NCI-H1105 (cell line): ENCODE measurements at places on chromosomes 7 and 10.

- DNase-seq, result no peak
Measured at GRCh38 chr10:35369049-35369611, 32.8 kb downstream of the CCNY start.

DNA sequence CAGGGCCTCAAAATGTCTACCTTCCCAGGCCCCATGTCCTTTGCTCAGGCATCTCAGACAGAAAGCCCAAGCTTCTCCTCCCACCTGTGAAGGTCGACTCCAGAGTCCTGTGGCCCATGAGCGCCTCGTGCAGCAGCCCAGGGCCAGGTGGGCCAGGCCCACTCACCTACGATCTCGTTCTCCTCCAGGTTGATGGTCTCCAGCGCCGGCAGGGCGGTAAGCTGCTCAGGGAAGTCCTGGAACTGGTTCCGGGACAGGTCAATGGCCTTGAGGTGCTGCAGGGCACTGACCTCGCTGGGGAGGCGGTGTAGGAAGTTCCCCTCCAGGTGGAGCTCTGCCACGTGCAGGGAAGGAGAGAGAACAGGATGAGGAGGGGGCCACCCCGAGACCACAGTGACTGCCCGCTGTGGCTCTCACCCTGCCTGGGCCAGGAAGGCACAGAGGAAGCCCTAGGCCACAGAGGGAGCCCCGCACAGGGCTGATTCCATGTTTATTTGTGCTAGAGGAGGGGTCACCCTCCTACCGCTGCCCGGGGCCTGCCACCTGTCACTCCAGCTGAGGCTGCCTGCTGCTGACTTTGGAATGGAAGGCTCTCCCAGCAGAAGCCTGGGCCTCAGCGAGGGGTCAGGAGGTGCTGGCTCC, 40.0 kb upstream of the NPFFR1 start:
- DNase-seq, result no peak

- DNase-seq, result no peak
Measured at GRCh38 chr10:107444443-107444842, 279.9 kb upstream of the SORCS1 start.

DNA sequence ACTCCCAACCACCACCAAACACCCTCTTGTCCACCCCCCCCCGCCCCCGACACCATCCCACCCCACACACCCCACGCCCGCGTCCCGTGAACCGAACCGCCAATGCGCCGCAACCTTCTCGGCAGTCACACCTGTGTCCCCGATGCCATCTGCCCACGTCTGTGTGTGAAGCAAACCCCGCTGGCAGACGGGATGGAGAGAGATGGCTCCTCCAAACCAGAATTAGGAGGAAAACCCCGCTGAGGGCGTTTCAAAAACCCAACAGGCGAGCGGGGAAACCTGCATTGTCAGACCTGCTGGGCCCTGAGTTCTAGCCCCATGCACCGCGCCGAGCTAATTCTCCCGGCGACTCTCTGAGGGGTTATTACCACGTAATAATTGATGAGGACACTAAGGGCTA, 28.6 kb upstream of the KCNK18 start:
- no peak for DNase-seq

DNA sequence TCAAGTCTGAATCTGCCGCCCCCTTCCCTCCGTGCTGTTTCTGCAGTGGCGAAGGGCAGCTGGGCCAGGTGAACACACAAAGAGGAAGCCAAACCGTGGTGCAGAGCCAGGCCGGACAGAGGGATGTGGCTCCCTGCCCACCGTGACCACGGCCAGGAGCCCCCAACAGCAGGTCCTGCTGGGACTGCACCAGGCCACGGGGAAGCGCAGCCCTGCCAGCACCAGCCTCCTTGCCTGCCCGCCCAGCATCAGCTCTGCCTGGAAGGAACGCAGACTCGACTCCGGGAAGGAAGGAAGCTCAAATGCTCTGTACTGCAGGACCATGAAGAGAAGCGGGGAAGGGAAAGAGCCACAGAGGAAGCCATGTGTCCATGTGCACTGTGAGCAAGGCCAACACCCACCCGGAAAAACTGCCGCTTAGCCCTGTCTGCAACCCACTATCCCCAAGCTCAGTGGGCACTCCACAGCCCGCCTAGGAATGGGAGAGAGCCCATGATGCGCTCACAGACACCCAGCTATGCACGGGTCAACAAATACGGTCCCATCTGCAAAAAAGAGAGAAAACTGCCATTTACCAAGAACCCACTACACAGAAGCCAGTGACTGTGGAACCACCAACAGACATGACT, 19.0 kb downstream of the GPER1 start:
- DNase-seq, result no peak

DNA sequence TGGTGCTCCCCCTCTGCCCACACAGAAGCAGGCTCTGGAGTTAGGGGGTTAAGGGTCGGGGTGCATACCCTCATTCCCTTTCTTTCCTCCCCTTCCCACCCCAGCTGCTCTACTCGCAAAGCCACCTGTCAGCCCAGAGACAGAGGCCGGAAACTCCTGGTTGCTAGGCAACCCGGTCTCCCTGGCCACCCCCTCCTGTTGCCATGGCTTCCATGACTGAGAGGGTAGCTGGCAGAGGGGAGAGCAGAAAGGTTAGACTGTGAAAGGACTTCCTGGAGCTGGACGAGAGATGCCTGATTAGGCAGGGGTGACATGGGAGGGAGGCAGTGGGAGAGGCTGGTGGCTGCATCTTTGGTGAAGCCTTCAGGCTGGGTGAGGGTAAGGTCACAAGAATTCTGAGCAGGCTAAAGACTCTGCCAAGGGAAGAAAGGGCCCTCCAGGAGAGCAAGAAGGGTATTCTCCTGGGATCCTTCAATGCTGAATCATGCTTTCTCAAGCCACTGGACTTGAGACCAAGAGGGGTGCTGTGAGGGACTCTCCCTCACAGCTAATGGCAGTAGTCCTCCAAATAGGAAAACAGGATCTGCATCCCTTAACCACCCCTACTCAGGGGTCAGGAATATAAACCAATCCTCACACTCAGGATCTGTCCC, 5.4 kb downstream of the PSD start:
- DNase-seq, result peak; percentile 74

- no peak for DNase-seq
Measured at GRCh38 chr10:62250594-62251198, 17.9 kb downstream of the RTKN2 start.

DNA sequence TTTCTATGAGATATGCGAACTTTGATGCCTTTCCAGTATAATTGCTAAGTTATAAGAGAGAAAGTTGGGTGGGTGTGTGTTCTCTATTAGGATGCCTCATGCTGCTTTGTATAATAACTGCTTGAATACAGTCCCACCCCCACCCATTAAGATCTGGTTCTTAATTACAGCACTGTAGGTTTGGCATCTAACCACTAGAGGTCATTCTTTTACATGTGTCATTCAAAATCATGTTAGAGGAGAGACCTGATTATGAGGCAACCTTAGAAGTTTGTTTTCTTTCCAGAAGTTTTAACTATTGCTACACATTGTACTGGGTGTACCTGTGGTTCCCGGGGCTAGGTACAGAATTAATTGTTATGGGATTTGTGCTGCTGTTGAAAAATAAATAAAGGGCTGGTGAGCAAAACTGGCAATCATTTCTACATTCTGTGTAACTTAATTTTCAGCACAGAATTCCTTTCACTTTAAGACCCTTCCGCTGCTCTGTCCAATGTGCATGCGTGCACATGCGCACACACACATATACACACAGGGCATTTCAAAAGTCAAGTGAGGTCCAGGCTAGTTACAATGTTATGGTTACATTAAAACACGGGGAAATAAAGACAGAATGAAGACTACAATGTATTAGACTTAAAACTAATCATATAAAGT, 1156.3 kb downstream of the SORCS3 start:
- peak; percentile 14 for DNase-seq

- peak; percentile 61 for DNase-seq
Measured at GRCh38 chr10:101829561-101830315, 11.5 kb upstream of the OGA start.

- no peak for DNase-seq
Measured at GRCh38 chr10:89074120-89074519, 83.5 kb downstream of the FAS start.

- DNase-seq, result no peak
Measured at GRCh38 chr10:127196282-127197153, at the start of gene INSYN2A. TSS of gene INSYN2A (minus strand) at chr10:127196591. CDS start at chr10:127176395, 20,196 bp downstream.

GRCh38 chr10:78314651-78315050, 281.0 kb downstream of the RPS24 start:
- no peak for DNase-seq

GRCh38 chr10:52314822-52315552, 906 bp downstream of the DKK1 start:
- no peak for DNase-seq

GRCh38 chr7:7577888-7578287, 11.2 kb downstream of the MIOS start:
- DNase-seq, result no peak

- DNase-seq, result no peak
Measured at GRCh38 chr7:131726686-131727085, 170.3 kb upstream of the PODXL start.
